Stimulated activated CD8-positive, alpha-beta memory T cell treated with anti-CD3 and anti-CD28 coated beads, Interleukin-4, amount 100 ng/mL, for 48 hours (primary cell): ENCODE measurements at places on chromosomes 7 and 10.

- DNase-seq: no peak
These were observed 29.2 kb downstream of the TACR2 start for GRCh38 chr10:69387500-69387899.

GRCh38 chr10:131222986-131223385 lies 88.5 kb downstream of the TCERG1L start:
- DNase-seq: no peak

GRCh38 chr7:29844559-29844958 lies 38.3 kb downstream of the WIPF3 start:
- no peak for DNase-seq

GRCh38 chr7:36406156-36406555 lies 16.5 kb downstream of the ANLN start:
- DNase-seq: no peak

GRCh38 chr7:10412422-10413019 lies 561.2 kb upstream of the PHF14 start:
- no peak for DNase-seq

DNA sequence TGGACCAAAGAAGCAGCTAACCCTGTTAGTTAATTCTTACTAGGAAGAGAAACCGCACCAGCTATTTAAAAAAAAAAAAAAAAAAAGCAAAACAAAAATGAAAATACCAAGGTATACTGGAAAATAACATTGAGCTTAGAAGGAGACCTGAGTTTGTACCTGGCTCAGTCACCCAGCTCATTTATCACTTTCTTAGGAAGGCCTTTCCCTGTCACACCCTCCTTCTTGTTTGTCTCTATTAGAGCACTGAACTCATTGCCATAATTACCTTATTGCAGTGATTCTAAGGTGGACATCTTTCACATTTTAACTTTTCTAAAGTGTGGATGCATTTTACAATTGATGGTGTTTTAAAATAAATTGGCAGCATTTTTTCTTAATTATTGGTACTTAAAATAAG lies 24.1 kb downstream of the UBE2D1 start:
- DNase-seq: no peak
